ENCODE measurements at places on chromosomes 3 and 15.

DNA sequence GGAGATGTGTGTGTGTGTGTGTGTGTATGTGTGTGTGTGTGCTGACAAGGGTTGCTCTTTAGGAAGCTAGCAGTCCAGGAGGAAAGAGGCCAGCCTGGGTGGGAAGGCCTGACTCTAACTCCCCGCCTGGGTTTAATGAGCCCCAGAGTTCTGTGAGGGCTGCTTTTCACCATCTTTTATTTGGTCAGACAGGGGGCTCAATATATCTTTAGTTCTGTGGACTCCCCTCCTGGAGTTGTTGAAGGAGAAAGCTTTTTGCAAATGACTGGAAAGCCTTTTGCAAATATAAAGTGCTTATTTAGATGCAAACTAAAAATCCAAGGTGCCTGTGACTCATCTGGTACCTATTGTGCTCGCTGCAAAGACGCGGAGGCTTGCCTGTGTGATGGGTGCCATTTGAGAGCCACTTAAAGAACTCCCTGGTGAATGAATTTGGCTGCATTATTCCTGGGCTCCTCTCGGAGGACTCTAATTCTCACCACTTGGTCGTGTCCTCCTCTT, 24.5 kb downstream of the DRD3 start:
- DNase-seq = peak; percentile 55

DNA sequence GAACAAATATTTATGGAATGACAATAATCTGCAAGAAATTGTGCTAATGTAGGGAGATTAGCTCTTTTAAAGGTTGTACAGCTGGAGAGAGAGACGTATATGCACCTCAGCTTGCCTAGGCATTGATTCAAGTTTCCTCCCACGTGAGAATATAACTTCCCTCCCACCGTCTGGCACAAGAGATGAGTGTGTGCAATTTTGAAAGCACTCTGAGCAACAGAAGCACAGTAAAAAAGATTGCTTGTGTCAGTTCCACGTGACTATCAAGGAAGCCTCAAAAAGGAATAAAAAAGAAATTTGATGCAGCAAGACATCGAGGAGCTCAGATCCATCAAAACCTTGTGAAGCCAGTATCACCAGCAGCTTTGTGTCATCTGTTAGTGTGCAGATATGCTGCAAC, 435.3 kb downstream of the TUSC7 start:
- no peak for DNase-seq

- DNase-seq = no peak
These were observed 1.1 kb upstream of the GPR62 start for GRCh38 chr3:51954105-51954504.

GRCh38 chr3:14154276-14154675, 24.1 kb downstream of the XPC start:
- no peak for DNase-seq

DNA sequence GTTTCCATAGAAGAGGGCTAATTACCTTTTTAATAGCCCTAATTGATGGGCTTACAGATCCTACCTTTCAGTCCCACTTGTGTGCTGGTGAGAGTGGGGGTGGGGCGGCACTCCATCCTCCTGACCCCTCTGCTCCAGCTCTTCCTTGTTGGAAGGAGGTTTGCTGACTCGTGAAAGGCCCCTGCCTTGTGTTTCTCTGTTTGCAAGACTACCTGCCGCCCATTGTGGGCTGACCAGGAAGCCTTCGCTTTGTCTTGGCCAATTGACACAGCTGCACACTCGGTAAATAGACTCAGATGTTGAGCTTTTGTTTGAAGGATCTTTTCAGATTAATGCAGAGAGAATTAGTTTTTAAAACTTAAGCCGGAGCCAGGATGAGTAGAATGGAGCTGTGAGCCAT, 197.3 kb upstream of the HES1 start:
- peak; percentile 79 for DNase-seq

DNA sequence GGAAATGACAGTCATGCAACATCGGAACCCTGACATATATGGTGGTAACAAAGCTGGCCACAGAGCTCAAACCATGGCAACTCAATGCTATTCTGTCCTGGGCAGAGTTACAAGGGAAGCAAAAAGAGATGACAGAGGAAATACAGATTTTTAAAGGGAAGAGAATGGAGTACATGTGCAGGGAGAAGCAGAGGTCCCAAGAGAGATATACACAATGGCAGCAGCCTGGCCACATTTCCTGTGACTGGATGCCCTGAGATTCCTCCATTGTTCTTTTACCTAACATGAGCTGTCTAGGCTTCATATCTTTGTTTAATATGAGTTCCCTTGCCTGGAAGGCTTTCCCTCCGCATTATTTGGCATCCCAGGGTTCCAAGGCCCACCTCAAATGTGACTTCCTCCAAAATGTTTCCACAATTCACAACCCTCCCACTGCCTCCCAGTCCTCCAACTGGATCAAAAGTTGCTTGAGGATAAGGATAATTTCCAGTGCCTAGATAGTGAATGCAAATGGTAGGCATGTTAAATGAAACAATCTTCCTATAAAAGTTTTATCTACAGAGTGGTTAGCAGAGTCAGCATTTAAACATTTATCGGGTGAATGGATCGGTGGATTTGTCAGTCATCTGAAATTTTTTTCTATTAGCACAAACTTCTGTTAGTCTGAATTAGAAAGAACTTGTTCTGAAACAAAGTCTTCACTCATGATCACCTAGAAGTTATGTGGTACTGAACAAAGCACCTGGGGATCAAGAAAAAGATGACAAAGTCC, 86.2 kb downstream of the DHX30 start:
- DNase-seq = no peak

GRCh38 chr3:16728770-16729745, 123.8 kb upstream of the DAZL start:
- DNase-seq = no peak

Measured in NCI-H345 (cell line).